Urinary bladder (tissue), 4 donors: ENCODE measurements at places on chromosomes 6 and 20. TPM values are rescaled to one million over a fixed set of nuclear protein-coding genes. Genes with fewer than 3 reads are reported as not detected.

DNA sequence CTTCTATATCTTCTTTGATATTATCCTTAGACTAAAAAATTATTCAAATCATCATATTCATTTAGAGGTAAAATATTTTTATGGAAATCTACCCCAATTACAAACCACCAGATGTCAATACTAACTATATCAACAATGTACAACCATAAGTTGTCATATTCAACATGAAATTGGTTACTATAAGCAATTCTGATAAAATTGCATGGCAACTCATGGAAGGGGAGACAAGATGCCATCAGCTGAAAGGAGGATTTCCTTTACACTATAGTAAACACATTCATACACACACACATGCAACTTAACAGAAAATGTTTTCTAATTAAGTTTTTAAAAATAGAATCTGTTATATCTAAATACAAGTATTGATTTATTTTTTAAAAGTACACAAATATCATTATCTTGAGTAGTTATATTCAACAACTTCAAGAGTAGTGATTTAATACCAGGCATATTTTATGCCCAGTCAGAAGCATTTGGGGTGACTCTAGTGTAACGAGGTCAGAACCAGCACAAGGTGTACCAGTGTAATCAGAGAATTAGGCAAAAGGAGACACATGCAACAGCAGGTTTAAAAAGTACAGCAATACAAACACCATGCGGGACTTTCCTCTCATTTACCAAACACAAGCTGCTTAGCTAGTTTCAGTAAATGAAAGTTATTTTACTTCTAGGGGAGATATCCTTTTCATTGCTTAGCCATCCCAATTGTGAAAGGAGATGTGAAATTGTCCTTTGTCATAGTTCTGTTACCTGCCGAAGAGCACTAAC is 1.0 kb downstream of the FILIP1 start:
- DNase-seq: no peak

- no peak for DNase-seq
These were observed 100.5 kb upstream of the SLC22A23 start for GRCh38 chr6:3557336-3557735.

DNA sequence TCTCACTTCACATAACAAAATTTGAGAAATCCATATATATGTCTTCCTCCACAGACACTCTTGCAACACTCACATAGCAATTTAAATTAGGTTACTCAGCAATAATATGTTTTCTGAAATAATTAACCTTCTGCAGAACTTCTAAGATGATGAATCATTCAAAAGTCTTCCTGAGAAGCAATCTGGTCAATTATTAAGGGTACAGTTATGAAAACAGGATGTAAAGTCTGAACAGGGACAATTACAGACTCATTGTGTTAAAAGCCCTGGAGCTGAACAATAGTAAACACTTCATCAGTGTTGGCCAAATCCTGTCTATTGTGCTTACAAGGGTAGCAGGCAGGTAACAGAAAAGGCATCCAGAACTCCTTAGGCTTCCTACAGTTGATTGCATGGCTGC is 75.4 kb downstream of the FILIP1 start:
- DNase-seq: no peak

REV3L gene
- polyA plus RNA-seq: 33.8 TPM
